ENCODE measurements at places on chromosomes 16 and 17.

- DNase-seq = no peak
Observed at GRCh38 chr17:54028986-54029580, 206.4 kb downstream of the KIF2B start.

DNA sequence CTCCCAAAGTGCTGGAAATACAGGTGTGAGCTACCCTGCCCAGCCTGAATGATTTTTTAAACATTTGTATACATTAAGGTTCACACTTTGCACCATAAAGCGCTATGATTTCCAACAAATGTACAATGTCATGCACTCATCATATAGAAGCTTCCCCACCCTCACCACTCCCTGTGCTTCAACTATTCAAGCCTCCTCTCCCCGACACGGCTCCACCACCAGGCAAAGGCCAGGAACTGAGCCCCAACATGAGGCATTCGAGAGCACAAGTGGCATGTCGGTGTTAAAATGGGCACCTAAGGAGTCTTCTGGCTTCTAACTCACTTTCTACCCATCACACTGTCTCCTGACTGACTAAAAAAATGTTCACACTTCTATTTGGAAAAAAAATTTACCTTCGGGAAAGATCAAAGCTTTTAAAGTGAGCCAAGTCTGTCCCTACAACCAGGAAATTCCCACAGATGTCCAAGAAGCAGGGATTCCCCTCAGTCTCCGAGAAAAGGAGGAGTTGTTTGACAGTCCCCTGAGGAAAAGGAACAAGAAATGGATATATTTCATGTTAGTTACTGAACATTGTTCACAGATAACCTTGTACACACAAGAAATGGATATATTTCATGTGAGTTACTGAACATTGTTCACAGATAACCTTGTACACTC, 37.7 kb downstream of the TMEM204 start:
- no peak for DNase-seq

GRCh38 chr16:84324434-84325262, 30.0 kb downstream of the WFDC1 start:
- no peak for DNase-seq

DNA sequence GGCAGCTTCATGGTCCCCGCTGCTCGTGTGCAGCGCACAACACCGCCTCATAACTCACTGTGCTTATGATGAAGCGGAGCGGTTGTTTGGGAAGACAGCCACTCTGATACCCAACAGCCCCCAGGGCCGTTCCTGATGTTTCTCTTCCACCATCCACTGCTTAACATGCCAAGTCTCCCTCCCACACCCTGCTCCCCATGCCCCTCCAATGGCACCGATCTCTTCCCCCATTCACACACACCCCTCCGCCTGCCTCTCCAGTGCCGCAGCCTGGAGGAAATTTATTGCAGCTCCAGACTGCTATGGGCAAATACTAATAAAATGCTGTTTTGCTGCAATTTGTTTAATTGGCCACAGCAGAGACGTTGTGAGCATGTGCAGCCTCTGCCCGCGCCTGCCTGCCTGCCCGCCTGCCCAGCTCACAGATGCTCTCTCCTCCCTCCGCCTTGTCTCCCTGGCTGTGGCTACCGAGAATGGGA, 80.3 kb upstream of the LHX1 start:
- DNase-seq = no peak

GRCh38 chr16:68298312-68298711, 12.4 kb downstream of the SLC7A6OS start:
- DNase-seq = no peak

- DNase-seq = no peak
Observed at GRCh38 chr16:48161906-48162305, 6.1 kb upstream of the ABCC12 start.

DNA sequence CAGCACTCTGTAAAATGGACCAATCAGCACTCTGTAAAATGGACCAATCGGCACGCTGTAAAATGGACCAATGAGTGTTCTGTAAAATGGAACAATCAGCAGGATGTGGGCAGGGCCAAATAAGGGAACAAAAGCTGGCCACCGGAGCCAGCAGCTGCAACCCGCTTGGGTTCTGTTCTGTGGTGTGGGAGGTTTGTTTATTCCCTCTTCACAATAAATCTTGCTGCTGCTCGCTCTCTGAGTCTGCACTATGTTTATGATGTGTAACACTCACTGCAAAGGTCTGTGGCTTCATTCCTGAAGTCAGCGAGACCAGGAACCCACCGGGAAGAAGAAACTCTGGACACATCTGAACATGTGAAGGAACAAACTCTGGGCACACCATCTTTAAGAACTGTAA, 20.5 kb downstream of the TMEM100 start:
- no peak for DNase-seq

DNA sequence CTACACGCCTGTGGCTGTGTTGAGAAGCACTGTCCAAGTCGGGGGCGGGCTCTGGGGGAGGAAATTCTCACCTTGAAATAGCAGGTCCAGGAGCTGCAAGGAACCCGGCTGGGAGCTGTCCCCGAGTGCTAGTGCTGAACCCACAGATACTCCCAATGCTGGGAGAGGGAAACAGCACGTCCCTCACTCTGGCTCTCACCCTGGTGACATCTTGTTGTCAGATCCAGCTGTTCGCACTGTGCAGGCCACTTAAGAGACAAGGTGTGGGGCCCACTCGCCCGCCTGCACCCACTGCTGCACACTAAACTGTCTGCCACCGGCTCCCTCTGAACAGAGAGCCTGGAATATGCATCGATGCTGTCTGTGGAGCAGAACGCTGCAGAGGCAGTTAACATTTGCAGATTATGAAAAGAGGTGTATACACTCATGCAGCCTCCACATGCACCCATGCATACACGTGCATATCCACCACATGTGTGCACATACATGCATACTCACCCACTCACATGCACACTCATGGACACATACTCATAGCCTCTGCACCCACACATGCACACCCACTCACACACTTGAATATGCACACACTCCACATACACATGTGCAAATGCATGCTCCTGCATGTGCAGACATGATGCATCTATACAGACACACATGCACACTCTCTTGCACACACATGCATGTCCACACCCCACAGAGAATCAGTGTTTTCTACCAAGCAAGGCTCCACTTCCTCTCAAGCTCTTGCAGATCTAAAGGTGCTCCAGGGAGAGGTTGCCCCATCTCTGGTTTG, 42.0 kb downstream of the MGAT5B start:
- no peak for DNase-seq

- no peak for DNase-seq
Observed at GRCh38 chr16:67482233-67482924, 968 bp downstream of the AGRP start.

DNA sequence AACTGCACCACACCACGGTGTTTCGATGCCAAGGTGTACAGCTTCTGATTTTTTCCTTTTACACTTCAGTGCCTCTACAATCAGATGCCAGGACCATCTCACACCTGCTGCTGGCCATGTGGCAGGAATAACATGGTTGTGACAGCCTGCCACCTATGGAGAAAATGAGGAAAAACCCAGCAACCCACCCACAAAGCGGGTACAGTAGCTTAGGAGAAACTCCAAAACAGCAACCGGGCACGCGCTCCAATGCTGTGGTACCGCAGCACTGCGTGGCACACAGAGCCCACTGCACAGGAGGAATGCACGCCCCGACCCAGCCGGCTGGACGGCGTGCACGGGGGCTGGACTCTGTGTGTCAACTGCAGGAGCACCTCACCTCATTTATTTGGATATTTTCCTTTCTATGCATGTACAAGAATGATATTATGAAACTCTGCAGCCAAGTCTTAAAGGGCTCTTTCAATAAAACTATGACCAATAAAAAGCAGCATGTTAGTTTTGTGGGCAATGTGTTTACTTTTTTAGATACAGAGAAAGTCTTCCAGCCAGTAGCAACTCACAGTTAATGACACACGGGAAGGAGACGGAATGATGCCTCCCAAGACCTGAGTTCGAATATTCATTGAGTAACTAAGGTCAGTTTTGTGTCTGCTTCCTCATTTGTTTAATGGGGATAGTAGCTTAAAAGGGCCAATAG, 45.9 kb downstream of the MAP1LC3B start:
- DNase-seq = no peak

- no peak for DNase-seq
Observed at GRCh38 chr17:6587310-6587709, 31.0 kb upstream of the PITPNM3 start.

- no peak for DNase-seq
Observed at GRCh38 chr16:3358871-3359270, 3.2 kb downstream of the OR2C1 start.
